Fibroblast of mammary gland (primary cell): ENCODE measurements at places on chromosomes 1 and 21.

GRCh38 chr21:25094695-25095094, 512.6 kb downstream of the MRPL39 start:
- no peak for DNase-seq

DNA sequence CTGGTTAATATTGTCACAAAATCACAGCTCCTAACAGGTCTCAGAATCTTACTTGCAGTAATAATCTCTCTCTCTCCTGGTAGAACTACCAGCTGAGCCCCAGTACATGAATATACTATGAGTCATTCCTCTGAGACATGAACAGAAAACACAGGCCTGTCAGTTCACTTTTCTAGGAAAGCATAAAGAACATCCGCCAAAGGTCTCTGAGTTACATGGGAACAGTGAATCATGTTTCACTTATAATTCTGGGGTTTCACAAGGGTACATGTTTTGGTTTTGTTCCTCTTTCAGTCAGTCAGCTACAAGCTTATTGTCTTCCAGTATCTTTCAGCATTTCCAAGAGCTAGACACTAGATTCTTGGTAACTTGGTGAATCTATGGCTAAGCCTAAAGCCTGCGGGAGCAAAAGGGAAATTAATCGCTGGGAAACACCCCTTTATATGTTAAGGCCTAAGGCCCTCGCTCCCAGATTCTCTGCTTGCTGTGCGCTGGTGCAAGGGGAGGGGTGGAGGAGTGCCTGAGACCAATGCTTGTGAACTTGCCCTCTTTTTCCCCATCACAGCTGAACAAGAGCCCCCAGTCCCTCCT, 31.7 kb downstream of the IFNGR2 start:
- DNase-seq = peak; percentile 97

DNA sequence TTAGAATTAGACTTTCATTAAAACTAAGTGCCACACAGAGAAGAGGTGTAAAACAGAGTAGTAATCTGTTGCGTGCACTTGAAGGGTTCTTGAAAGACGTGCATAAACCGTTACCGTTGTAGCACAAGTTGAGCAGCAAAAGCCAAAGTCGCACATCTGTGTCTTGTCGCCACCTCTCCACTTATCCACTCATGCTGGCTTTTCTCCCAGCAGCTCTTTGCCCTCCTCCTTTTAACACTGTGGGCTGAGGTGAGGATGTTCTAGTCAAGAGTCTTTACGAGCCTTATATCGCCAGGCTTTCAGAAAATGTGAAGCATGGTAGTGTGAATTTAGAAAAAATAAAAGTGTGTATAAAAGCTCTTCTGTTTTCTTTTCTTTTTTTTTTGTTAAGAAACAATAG, 48.0 kb downstream of the NR5A2 start:
- DNase-seq = no peak

- no peak for DNase-seq
Measured at GRCh38 chr21:42554251-42554961, 40.8 kb downstream of the SLC37A1 start.

- no peak for DNase-seq
Measured at GRCh38 chr1:28195780-28196179, 19.3 kb upstream of the PTAFR start.

GRCh38 chr1:178613271-178613945, 100.5 kb downstream of the TEX35 start:
- DNase-seq = no peak

GRCh38 chr1:182955596-182956588, 2.9 kb upstream of the SHCBP1L start:
- DNase-seq = peak; percentile 97

- no peak for DNase-seq
Measured at GRCh38 chr1:224493269-224493668, 58.7 kb upstream of the WDR26 start.
